ENCODE measurements at places on chromosomes 16 and 17.

- peak; percentile 45 for DNase-seq
Observed at GRCh38 chr17:17724307-17725010, 43.2 kb downstream of the RAI1 start.

DNA sequence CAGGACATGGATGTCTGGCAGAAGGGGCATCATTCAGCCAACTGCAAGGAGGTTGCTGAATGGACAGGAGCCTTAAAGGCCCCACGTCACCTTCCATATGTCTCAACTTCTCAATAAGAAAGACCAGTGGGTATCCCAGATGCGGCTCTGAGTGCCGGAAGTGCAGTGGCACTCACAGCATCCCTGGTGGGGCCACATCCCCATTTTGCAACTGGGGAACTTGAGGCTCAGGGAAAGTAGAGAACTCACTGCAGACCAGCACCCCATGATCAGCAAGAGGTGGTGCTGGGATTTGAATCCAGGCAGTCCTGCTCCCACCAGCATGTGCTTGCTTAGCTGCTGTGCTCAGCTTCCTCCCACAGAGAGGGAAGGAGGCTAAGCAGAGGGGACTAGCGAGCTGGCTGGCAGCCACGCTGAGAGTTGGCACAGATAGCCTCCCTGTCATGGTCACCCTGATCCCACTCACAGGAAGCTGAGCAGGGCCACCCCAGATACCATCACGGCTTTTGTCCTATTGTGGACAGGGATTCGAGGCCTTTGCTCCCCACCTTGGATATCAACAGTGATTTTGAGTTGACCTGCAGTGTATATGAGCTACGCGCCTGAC lies 294.2 kb upstream of the FOXF1 start:
- no peak for DNase-seq

- DNase-seq, result no peak
Observed at GRCh38 chr17:3900646-3901045, 7.8 kb upstream of the CAMKK1 start.

DNA sequence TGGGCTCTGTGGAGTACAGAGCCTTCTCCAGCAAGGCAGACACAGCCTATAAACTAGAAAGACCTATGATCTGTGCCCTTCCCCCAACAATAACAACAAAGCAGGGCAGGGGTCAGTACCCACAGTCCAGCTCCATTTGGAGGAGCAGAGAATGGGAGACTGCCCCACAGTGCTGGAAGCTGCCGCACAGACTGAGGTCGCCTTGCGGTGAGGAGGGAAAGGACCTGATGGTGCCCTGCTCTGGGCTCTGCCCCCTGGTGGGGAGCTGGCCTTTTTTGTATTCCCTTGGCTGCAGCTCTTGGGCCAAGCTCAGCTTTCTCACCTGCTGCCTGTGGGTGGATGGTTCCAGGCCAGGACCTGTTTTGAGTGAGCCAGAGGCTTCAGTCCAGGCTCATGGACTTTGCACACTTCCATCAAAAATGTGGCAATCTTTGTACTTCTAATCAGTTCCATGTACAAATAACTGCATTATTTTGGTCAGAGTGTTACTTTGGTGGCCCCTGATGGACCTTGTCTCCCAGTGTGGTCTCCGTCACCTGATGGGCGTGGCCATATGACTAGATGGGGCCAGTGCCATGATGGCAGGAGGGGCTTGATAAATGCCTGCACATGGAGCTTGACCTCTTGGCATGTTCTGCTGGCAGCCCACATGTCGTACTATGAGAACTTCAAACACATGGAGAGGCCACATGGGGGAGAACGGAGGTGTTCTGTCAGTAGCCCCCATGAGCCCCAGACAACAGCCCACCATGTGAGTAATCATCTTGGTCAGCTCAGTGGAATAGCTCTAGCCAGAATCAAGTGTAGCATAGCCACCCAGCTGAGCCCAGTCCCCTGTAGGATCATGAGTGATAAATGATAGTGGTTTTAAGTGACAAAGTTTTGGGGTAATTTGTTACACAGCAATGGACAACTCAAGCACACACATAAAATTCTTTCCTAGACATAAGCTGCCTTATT lies 24.2 kb downstream of the B9D1 start:
- peak; percentile 46 for DNase-seq

GRCh38 chr16:2226245-2226793 lies 2.9 kb downstream of the E4F1 start:
- no peak for DNase-seq

GRCh38 chr16:55846598-55847346 lies 13.9 kb upstream of the CES1 start:
- DNase-seq, result no peak

DNA sequence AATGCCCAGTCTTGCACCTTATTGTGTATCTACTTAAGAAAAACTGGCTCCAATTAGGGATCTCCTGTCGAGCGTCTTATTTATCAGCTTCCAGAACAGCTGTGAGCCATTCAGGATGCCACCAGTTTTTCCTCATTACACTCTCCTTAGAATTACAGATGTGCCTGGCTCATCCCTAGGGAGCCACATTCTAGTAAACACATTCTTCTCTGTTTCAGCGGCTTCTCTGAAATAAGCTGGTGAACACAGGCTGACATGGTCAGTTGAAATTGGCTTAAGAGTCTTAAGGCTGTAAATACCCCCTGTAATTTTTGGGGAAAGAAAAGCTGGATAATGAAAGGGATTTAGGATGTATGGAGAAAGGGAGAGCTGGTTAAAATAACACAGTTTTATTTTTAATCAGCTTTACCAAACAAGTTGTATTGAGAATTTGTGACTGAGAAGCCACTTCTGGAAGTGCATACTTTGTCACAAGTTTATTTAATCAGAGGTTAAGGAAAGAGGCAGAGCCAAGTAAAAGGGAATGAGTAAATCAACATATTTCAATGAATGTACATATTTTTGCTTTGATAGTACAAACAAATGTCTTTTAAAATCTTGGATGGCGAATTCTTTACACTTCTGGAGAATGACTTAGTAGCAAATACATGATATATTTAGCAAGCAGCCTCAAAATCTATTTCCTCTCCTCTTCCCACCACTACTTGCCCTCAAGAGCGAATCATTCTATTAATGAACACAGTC lies 562.0 kb upstream of the GOT2 start:
- no peak for DNase-seq

DNA sequence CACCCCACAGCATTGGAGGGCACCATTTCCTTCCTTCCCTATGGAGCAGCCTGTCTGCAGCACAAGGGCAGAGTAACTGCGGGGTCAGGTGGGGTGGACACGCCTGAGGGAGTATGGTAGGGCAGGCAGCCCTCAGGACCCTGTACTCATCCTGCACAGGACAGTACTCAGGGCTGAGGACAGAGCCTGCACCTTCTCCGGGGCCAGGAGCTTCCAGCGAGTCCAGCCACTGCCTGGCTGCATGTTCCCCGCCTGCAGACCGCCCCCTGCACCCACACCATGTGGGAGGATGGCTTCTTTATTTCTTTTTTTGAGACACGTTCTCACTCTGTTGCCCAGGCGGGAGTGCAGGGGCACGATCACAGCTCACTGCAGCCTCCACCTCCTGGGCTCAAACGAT lies 47.6 kb upstream of the CDC42EP4 start:
- no peak for DNase-seq

DNA sequence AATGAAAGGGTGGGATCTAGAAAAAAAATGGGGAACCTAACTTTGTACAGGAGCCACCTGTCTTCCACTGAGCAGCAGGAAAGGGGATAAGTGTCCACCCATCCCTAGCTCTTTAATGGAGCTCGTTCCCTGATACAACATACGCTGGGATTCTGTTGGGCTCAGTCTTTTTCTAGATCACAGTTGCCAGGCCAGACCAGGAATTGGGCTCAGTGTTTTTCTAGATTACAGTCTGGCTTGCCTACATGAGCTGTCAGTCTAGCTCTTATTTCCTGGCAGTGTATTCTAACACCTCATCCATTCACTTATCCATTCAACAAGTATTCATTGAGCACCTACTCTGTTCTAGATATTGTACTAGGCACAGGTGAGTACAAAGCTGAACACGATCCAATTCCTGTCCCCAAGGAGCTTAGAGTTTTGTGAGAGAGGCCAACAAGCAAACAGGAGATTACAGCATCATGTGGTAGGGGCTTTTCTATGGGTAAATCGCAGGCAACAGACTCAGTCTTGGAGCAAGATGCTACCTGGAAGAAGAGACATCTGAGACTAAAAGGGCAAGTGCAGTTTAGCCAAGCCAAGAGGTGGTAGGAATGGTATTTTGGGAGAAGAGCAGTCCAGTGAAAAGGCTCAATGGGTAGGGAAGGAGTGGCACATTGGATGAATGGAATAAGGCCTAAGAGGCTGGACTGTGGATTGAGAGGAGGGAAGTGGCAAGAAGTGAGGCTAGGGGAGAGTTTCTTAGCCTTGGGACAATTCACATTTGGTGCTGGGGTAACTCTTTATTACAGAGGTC lies 138.0 kb upstream of the HS3ST2 start:
- no peak for DNase-seq

DNA sequence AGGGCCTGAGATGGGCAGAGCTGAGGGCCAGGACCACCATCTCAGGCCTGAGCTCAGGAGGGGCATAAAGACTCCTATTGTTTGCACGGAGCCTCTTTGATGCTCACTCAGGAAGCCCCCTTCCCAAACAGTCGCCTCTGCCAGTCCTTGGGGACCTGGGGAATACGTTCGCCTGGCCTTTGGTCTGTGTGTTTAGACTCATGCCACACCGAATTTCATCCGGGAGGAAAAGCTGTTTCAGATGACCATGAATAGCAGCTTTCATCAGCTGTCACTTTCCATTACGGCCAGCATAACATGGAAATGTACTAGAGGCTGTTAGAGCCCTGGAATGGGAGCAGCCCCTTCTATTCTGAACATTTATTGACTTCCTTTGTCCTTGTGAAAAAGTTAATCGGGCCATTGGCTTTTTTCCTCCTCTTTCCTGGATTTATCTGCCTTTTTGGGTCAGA lies 139.0 kb downstream of the HS3ST3A1 start:
- no peak for DNase-seq

- DNase-seq, result peak; percentile 85
Observed at GRCh38 chr16:180681-181564, 664 bp downstream of the HBQ1 start.

GRCh38 chr17:59893676-59894100 lies 767 bp downstream of the RPS6KB1 start:
- DNase-seq, result peak; percentile 19

DNA sequence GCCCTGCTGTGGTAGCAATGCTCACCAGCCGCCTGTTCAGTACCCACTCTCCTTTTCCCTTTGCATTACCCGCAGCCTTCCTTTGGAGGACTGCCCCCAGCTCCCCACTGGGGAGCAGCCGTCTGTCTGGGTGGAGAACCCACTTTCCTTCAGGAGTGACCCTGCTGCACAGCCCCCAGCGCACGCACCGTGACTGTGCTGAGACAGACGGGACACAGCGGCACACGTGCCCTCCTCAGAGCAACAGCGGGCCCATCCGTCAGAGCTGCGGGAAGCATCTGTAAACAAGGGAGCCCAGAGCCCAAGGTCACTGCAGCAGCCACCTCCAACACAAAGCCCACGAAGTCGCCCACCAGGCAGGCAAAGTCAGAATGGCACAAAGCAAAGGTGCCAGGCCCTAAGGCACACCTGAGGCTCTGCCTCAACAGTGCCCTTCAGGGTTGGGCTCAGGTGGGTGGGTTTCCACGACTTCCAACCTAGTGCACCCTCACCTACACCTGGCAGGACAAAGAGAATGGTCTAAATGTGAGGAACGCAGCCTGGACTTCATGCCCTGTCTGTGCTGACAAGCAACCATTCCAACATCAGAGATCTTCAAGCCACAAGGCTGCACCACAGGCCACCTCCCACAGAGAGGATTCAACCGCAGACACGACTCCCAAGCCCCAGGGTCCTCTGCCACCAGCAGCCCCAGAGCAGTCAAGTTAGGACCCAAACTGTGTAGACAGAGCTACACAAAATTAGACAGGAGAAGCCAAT lies 9.9 kb downstream of the AXIN1 start:
- DNase-seq, result no peak

DNA sequence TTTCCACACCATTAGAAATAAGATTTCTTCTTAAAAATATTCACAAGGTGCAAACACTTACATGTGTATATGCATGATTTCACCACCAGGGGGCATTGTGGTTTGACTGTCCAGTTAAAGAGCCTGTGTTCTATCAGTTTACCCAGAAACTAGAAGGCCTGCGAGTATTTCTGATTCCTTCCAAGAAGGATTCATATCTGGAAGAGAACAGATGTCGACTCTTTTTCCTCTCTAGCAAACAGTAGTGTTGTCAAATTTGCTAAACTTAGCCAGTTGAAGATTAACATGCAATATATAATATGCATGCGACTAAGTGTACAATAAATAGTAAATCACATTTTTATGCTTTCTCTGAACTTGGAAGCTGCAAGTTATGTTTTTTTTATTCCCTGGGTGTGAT lies 404.1 kb downstream of the WWOX start:
- peak; percentile 47 for DNase-seq

GRCh38 chr17:51046046-51046445 lies 74.6 kb downstream of the SPAG9 start:
- DNase-seq, result no peak

- DNase-seq, result no peak
Observed at GRCh38 chr16:80671281-80671849, 130.6 kb downstream of the DYNLRB2 start.

- peak; percentile 24 for DNase-seq
Observed at GRCh38 chr17:12985431-12986293, 32.2 kb downstream of the ELAC2 start.

DNA sequence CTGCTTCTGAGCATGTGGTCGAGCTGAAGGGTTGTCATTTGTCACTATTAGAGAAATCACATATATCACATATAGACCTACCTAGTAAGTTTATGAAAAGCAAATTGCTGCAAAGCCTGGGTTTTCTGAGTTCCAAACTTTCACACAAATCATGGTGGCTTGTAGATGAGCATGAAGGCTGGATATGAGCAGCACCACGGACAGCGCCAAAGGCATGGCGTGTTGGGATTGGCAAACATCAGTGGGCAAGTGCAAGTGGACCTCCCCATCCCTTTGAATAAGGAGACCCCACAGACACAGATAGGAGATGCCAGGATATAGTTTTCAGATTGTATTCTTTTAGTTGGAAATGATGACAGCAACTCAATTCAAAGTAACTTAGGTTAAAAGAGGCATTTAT lies 77.6 kb upstream of the CACNG3 start:
- DNase-seq, result no peak

- DNase-seq, result no peak
Observed at GRCh38 chr17:79205688-79206205, 131.1 kb downstream of the ENGASE start.

GRCh38 chr16:1680361-1680760 lies 2.3 kb downstream of the JPT2 start:
- no peak for DNase-seq

- DNase-seq, result no peak
Observed at GRCh38 chr17:39156491-39156890, 5.1 kb upstream of the PLXDC1 start.

DNA sequence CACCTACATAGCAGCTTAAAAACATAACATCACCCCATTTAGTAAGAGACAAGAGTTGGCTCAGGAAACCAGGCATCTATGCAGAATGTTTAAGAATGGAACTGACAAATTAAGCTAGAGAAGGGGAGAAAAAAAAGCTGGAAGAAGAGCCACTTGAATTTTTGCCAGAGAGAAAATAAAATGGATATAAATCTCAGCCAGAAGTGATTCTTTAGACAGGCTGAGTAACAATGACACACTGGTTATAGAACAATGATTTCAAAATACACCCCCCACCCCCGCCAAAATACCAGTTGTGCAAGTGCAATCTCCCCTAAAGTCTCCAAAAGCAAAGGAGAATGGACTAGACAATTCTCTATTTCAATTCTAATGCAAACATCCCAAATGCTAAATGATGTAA lies 22.4 kb downstream of the LSM12 start:
- DNase-seq, result peak; percentile 45

- no peak for DNase-seq
Observed at GRCh38 chr17:42548070-42548837, 4.5 kb upstream of the HSD17B1 start.
